ENCODE measurements at places on chromosomes 5 and 9.

DNA sequence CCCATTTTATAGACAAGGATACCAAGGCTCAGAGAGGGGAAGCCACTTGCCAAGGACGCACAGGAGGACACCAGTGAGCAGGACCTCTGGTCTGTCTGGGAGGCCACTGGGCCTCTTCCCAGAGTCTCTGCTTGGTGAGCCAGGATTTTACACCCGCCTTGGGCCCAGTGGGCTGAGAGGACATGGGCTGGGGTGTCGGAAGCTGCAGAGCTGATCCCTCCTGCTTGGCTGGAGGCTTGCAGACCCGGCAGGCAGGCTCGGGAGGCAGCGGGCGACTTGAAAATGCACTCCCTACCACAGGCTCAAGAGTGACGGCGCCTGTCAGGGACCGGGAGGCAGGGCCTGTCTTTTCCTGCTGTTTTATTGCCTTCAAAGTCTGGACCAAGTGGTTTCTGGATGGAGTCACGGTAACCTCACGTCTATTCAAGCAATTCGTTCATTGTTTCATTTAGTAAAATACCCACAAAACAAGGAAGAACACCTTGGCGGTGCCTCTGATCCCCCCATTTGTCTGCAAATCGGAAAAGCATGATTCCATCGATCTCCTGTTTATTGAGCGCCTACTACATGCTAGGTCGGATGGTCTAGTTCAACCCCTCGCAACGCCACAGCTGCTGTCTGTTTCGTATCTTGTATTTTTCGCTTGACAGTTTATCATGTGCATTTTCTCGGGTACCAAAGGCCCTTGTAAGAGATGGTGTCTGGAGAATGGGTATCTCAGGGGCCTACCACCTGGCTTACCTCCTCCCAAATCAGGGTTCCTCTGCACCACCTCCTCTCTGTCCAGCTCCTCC lies 108.1 kb upstream of the IER5L start:
- DNase-seq: no peak

GRCh38 chr5:174424219-174425053 lies 299.9 kb upstream of the MSX2 start:
- DNase-seq: no peak

- no peak for DNase-seq
Observed at GRCh38 chr5:153783362-153783658, 255.4 kb downstream of the FAM114A2 start.

DNA sequence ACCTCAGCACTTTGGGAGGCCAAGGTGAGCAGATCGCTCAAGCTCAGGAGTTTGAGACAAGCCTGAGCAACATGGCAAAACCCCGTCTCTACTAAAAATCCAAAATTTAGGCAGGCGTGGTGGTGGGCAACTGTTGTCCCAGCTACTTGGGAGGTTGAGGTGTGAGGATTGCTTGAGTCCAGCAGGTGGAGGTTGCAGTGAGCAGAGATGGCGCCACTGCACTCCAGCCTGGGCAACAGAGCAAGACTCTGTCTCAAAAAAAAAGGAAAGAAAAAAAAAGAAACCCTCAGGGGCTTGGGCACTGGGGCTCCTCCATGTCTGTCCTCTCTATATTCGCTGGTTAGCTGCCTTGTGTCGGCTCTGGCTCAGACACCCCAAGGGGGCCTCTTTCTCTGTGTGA lies 10.9 kb upstream of the PPP2CA start:
- no peak for DNase-seq

- no peak for DNase-seq
Observed at GRCh38 chr5:145499483-145499882, 335.7 kb downstream of the PRELID2 start.

DNA sequence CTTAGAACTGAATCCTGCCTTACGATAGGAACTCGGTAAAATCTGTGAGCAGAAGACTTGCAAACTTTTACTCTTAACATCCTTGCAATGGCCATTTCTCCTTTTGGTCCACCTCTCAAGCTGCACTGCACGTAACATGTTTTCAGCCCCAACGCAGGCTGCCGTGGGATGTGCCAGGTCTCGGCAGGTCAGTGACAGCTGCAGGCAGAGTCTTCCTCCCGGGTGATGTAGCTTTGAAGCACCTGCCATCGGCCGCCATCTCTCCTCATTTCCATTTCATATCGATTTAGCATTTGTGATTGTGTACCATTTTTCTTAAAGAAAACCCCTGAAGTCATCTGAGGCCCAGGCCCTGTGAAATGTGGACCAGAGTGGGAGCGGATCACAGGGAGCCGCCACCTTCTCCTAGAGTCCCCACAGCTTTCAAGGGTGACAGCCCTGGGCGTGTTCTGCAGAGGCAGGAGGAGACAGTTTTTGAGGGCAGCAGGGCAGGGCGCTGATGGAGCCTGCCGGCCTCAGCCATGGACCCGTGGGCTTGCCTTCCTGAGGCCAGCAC lies 25.8 kb upstream of the LPCAT1 start:
- no peak for DNase-seq

GRCh38 chr9:1732670-1733069 lies 282.5 kb upstream of the SMARCA2 start:
- DNase-seq: no peak

DNA sequence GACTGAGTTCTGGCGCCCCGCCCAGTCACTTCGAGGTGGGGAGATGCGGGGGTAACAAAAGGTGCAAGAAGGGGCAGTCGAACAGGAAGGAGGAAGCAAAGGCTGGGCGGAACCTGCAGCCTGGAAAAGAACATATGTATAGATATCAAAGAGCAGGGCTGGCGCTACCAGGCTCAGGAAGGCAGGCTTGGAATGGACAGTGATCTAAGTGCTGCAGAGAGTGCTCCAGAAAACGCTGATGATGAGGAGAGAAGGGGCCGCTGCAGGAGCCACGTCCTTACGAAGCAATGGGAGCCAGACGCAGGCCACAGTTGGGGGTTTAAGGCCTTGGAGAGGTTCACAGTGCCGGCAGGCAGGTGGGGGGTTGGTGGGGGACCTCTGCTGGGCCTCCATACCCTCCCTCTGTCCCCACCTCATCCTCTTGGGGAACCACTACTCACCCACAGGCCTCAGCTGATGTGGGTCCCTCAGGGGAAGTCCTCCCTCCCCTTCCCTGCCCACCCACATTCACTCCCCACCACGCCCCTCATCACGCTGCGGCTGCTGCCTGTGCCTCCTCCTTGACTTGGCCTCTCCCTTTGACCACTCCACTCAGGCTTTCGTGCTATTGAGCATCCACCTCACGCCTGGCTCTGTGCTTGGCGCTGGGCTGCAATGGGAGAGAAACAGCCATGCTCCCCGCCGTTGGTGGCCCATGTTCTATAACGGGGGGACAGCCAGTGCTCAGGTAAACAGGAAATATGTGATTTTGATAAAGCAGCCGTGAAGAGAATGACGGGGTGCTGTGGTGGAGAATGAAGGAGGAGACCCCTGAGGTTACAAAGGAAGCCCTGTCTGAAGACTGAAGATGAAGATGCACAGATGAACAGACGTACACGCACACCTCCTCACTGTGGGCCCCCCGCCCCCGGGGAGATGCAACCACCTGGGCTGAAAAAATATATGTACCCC lies 40.5 kb upstream of the RPL26L1 start:
- peak; percentile 11 for DNase-seq

GRCh38 chr9:113616621-113617496 lies 153.3 kb downstream of the RGS3 start:
- DNase-seq: no peak

DNA sequence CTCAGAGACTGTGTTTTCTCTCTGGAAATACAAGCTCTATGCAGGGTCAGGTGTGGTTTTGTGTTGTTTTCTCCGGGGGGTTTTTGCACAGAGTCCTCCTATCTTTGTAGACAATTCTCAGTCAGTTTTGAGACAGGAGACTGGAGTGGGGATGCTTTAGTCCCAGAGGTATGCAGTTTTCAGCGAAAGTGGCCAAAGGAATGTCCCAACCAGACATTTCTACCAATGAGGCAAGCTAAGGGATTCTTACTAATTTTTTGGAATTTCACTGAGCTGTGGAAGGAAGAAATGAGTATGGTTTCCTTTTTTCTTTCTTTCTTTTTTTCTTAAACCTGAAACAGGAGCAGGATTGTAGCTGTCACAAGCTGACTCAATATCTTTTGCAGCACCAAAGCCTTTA lies 35.3 kb upstream of the PLPP1 start:
- DNase-seq: no peak

- DNase-seq: no peak
Observed at GRCh38 chr5:54717459-54717858, 199.9 kb downstream of the SNX18 start.

DNA sequence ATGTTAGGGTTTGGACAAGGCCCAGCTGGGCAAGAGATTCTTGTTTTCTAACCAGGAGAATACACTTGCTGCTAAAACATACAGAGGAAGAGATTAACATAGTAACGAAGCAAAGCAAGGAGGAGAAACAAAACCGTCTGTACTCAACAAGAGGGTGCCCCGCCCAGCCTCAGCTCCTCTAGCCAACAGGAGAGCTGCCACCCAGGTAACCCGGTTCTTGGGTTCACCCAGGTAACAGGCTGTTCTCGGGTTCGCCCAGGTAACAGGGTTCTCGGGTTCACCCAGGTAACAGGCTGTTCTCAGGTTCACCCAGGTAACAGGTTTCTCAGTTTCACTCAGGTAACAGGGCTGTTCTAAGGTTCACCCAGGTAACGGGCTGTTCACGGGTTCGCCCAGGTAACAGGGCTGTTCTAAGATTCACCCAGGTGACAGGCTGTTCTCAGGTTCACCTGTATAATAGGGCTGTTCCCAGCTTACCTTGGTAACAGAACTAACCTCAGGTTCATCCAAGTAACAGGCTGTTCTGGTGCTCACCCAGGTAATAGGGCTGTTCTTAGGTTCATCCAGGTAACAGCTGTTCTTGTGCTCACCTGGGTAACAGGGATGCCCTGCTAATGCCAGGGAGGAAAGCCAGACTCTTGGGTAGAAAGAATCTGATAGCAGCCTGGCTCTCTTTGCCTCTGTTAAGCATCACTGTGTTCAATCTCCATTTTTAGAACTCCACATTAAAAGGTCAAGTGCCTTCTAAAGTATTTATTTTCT lies 271.6 kb downstream of the SYK start:
- DNase-seq: no peak

GRCh38 chr5:40679913-40680681 lies at the start of gene PTGER4:
Gene PTGER4 (plus strand): TSS chr5:40679915. CDS start chr5:40680994, 1,079 bp downstream.
- DNase-seq: no peak

- DNase-seq: no peak
Observed at GRCh38 chr9:32442433-32442832, 58.0 kb downstream of the ACO1 start.

- no peak for DNase-seq
Observed at GRCh38 chr5:86688406-86688805, 70.7 kb downstream of the COX7C start.

DNA sequence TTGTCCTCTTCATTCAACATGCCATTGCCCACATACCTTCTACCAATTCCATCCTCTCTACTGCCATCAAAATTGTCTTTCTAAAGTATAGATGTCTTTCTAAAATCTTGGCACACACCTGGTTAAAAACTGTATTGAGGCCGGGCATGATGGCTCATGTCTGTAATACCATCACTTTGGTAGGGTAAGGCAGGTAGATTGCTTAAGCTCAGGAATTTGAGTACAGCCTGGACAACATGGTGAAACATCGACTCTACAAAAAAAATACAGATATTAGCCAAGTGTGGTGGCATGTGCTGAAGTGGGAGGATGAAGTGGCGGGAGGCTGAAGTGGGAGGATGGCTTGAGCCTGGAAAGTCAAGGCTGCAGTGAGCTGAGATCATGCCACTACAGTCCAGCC lies 412.1 kb downstream of the TMEM38B start:
- DNase-seq: no peak

- DNase-seq: no peak
Observed at GRCh38 chr5:6745706-6746222, 32.5 kb downstream of the TENT4A start.

DNA sequence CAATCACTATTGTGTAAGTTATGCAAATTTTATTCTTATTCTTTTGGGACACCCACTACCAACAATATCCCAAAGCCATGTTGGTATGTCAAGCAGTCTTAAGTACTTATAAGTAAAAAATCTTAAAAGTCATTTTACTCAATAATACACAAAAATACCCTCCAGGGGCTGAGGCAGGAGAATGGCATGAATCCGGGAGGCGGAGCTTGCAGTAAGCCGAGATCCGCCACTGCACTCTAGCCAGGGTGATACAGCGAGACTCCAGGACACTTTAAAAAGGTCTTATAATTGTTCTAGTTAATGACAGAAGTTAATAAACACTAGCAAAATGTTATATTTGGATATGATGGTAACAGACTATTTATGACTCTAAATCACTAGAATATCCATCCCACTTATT lies 16.8 kb downstream of the CLINT1 start:
- DNase-seq: no peak

- no peak for DNase-seq
Observed at GRCh38 chr9:134367791-134368490, 41.7 kb downstream of the RXRA start.

- DNase-seq: no peak
Observed at GRCh38 chr5:174292348-174292747, 246.8 kb downstream of the NSG2 start.

GRCh38 chr5:156051972-156052371 lies 275.0 kb upstream of the SGCD start:
- DNase-seq: no peak

GRCh38 chr9:79028101-79028500 lies 543.7 kb upstream of the TLE4 start:
- DNase-seq: no peak

GRCh38 chr5:14744296-14745187 lies 80.0 kb downstream of the OTULIN start:
- DNase-seq: no peak

GRCh38 chr9:34876096-34876495 lies 82.0 kb upstream of the PHF24 start:
- no peak for DNase-seq

DNA sequence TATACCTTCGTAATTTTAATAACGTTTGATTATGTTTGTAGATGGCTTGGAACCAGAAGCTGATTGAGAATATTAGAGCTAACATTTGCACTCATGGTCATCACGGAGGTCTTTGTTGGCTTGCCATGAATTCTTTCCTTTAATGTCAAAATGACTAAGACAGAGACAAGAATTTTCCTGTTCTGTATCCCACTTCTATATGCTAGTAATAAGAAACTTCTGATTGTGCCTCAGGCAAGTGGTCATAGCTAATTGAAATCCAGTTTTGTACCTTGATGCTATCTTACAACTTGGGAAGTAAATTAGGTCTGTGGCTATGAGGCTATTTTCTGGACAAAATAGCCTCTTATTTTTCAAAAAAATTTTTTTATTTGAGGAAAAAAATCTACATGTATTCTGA lies 167.6 kb downstream of the RANBP17 start:
- DNase-seq: no peak

DNA sequence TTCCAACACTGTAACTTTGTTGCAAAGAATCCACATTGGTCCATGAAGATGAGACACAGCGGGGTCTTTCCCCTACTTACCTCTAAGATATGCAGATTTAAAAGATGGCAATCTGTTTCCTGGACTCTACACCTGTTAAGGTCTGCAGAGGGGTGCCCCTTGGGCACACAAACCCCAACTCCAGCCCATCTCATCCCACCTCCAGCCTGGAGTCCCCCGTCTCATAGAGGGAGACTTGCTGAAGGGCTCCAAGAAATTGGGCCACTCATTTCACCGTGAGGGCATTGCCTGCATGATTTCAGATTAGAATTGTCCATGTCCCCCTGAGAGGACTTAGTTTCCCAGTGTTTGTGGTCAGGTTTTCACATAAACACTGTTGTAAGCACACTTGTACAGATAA lies 365.7 kb downstream of the IRX2 start:
- no peak for DNase-seq

Measured in activated CD8-positive, alpha-beta memory T cell treated with anti-CD3 and anti-CD28 coated beads for 1 hour (primary cell).